ENCODE measurements at places on chromosomes 6 and 20.

GRCh38 chr6:154448448-154449096 lies 61.9 kb downstream of the CNKSR3 start:
- peak; percentile 44 for DNase-seq

- DNase-seq = peak; percentile 73
These were observed 48.4 kb upstream of the CDYL start for GRCh38 chr6:4727671-4728435.

GRCh38 chr20:23128461-23129125 lies 42.5 kb upstream of the CD93 start:
- no peak for DNase-seq

GRCh38 chr6:133410638-133411435 lies 169.7 kb downstream of the EYA4 start:
- DNase-seq = no peak

GRCh38 chr20:48040491-48040890 lies 255.2 kb upstream of the SULF2 start:
- DNase-seq = no peak

- DNase-seq = peak; percentile 28
These were observed 29.5 kb downstream of the MTHFD1L start for GRCh38 chr6:150894935-150895552.

- no peak for DNase-seq
These were observed 101.9 kb upstream of the NAA20 start for GRCh38 chr20:19915111-19915798.

GRCh38 chr6:6180684-6181083 lies 139.8 kb downstream of the F13A1 start:
- DNase-seq = no peak

- DNase-seq = no peak
These were observed 58.7 kb upstream of the PCSK2 start for GRCh38 chr20:17168026-17168612.

DNA sequence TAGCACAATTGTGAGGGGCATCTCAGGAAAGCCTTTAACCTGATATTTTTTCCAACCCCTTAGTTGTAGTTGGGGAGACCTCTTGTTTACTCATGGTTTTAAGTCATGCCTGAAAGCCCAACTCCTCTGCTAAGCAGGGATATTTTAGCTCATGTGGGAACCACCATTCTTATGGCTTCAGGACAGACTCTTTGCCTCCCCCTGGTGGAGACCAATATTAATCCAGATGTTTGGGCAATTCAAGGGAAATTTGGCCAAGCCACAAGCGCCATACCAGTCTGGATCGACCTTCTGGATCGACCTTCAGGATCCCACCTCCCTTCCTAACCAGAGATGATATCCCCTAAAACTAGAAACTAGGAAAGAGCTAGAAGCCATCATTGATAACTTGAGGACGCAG lies 211.2 kb downstream of the C6orf118 start:
- DNase-seq = no peak

DNA sequence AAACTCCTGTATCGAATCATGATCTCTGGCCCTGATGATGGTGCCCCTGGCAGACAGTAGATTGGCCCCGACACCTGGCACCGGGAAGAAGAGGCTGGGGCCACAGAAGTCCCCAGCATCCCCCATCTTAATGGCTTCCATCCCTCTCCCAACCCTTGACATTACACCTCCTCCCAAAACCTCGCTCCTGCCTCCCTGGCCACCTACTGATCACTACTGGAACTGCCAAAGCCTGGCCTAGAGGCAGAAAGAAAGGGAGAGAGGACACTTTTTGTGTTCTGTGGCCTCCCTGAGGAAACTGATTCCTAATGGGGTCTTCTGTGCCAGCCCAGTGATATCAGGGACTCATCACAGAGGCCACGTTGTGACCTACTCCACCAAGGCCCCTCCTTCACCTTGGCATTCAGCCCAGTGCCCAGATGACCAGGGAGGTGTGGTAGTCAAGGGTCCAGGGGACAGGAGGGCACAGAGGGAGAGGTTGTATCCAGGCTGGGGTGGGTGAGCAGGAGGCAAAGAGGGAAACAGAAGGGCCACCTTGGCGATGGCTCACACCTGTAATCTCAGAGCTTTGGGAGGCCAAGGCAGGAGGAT lies 6.1 kb downstream of the C20orf173 start:
- DNase-seq = no peak

DNA sequence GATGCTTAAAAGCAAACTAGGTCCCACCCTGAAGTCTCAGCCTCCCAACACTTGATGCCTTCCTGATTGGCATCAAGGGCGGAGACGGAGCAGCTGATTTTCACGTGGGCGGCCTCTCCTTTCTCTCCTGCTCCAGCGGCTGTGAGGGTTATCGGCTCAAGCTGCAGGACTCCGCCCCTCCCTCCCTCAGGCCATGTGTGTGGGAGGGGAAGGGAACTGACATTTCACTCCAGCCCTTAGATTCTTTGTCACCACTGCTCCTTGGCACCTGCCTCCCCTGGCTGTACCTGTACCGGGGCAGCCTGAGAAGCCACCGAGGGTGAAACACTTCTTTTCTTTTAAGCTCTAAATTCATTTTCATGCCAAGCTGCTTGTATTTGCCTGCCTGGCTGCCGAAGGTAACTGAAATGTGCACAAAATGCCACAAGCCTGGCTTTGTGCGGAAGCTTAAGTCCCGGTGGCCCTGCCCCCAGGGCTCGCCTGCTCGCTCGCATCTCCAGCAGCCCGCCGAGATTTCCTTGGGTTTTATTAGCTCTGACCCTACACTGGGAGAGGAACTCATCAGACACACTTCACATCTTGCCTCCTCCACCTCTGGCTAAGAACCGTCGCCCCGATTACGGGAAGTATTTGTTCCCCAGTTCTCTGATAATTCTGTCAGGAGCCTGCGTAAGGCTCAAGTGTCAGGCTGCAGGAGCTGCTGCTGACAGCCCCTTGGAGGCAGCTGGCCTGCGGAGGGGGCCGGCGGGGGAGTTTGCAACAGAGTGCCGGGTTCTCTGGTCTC lies 9.6 kb upstream of the CPNE5 start:
- peak; percentile 90 for DNase-seq

- DNase-seq = no peak
These were observed 1.7 kb downstream of the CGA start for GRCh38 chr6:87093199-87093598.

DNA sequence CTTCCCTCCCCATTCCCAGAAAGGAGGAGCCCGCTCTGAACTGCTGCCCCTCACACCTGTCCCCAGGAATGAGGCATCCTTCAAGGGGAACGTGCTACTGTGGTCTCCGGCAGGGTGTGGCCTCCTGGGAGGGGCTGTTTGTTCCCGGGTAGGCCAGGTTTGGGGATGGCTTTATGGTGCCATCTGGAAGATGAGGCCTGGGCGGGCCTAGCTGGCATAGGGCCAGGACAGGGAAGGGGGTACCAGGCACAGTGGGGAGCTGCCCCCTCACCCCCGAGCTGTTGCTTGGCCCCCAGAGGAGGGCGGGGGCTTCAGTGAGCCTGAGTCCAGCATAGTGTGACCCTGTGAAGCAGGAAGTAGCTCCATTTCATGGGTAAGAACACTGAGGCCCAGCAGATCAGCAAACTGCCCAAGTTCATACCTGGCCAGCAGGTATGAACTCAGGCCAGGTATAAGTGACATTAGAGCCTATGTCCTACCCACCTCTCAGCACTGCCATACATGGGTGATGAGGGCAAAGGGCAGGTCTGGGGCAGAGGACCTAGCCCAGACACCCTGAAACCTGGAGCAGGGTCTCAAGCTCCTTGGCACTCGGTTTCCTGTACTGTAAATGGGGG lies 17.5 kb upstream of the SPDEF start:
- DNase-seq = peak; percentile 32

DNA sequence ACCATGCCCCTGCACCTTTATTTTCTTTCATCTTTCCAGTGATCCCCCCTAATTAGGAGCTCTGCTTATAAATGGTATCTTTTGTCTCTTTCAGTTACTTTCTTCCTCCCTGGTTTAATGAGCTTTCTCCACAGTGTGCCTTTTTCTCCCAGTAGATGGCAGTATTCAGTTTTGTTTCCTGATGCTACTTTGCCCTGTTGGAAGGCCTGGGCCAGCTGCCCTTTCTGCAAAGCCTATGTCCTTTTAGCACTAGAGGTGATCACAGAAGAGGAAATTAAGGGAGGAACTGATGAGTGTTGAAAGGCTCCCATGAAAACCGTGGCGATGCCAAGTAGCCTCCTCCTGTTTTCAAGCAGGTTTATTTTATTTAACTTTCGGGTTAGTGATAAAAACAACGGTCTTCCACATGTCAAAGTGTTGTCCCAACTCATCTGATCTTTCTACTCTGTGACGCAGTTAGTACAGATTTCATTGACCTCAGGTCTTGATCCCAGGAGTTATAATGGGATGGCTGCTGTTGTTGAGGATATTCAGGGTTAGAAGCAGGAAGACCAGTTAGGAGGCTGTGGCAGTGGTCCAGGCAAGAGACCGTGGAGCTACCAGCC lies 184.2 kb upstream of the BMP2 start:
- DNase-seq = peak; percentile 53

DNA sequence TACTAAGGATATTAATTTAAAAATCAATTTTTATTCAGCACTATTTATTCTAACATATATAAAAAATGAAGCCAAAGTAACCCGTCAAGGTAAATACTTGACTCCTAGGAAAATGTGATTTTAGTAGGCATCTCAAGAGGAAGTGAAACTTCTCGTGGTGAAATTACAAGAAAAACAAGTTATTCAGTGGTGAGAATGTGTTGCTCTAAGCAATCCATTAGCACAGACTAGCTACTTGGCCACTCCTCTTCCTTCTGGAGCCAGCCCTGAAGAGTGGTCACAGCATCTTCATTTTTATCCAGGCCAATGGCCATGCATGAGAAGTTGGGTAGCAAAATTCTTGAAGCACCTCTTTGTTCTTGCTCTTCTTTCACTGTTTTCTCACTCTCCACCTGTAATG lies 40.4 kb upstream of the GFRAL start:
- DNase-seq = no peak

- no peak for DNase-seq
These were observed 5.7 kb downstream of the HELZ2 start for GRCh38 chr20:63568170-63568981.

DNA sequence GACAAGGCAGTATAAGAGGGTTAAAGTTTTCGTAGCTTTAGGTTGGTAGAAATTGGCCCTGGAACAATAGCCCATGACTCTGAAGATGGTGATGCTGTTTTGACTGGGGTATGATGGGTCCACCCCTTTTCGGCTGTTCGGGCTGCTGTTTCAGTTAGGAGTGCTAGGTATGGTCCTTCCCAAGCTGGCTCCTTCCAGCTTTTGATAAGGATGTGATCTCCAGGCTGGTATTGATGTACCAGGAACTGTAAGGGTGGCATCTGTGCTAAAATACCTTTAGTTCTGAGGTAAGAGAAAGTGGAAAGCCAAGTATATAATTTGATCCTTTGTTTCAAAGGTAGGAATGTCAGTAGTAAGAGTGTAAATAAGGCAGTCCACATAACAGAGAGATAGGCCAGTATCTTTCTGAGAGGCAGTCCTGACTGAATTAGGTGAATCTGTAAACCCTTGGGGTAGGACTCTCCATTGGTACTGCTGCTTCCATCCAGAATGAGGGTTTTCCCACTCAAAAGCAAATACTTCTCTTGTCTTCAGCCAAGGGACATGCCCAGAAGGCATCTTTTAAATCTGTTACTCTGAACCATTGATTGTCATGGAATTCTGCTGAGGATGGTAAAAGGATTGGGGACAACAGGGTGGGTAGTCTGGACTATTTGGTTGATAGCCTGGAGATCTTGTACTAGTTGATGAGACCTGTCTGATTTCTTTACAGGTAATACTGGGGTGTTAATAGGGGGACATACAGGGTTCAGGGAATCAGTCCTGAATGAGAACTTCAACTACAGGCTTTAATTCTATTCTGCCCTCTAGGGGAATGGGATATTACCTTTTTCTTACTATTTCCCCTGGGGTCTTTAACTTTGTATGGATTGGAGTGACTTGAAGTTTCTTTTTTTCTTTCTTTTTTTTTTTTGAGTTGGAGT lies 6.1 kb upstream of the ZNFX1 start:
- no peak for DNase-seq

GRCh38 chr6:159098636-159099106 lies 53.9 kb upstream of the TAGAP start:
- no peak for DNase-seq
